BE2C (cell line): ENCODE measurements at places on chromosomes 5 and 9.

- DNase-seq = peak; percentile 50
These were observed 188.1 kb downstream of the RFX3 start for GRCh38 chr9:3337515-3338225.

GRCh38 chr5:9196403-9197227 is 349.3 kb downstream of the SEMA5A start:
- no peak for DNase-seq

GRCh38 chr9:128947527-128948301 is at the start of the genes DOLK and NUP188:
Gene DOLK, minus strand, starts transcription at chr9:128947603. Its CDS starts 300 bp downstream, at chr9:128947303.
Gene NUP188, plus strand, starts transcription at chr9:128947699. Its CDS starts 21 bp downstream, at chr9:128947720.
- peak; percentile 99 for DNase-seq

DNA sequence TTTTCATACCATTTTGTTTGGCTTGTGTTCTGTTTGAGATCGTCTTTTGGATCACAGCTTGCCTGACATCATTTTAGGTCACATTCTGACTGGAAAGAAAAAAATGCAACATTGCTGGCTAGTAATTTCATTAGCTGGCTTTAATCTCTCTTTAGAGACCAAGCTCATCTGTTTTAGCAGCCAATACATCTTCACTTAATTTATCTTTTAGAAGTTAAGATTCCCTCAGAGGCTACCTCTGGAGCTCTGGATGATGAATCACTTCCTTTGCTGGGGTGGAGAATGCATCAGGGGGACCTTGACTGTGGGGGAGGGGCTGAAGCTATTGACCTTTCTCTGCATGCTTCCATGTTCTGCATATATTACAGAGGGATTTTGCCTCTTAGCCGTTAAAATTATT is 181.5 kb upstream of the OTULINL start:
- DNase-seq = peak; percentile 78

- no peak for DNase-seq
These were observed 4.7 kb upstream of the GPR151 start for GRCh38 chr5:146520731-146521130.

- no peak for DNase-seq
These were observed 57.4 kb downstream of the CFAP95 start for GRCh38 chr9:69877852-69878514.

- no peak for DNase-seq
These were observed 31.0 kb upstream of the SLC1A3 start for GRCh38 chr5:36575361-36575781.

- no peak for DNase-seq
These were observed 5.0 kb downstream of the NCBP1 start for GRCh38 chr9:97638666-97639065.

DNA sequence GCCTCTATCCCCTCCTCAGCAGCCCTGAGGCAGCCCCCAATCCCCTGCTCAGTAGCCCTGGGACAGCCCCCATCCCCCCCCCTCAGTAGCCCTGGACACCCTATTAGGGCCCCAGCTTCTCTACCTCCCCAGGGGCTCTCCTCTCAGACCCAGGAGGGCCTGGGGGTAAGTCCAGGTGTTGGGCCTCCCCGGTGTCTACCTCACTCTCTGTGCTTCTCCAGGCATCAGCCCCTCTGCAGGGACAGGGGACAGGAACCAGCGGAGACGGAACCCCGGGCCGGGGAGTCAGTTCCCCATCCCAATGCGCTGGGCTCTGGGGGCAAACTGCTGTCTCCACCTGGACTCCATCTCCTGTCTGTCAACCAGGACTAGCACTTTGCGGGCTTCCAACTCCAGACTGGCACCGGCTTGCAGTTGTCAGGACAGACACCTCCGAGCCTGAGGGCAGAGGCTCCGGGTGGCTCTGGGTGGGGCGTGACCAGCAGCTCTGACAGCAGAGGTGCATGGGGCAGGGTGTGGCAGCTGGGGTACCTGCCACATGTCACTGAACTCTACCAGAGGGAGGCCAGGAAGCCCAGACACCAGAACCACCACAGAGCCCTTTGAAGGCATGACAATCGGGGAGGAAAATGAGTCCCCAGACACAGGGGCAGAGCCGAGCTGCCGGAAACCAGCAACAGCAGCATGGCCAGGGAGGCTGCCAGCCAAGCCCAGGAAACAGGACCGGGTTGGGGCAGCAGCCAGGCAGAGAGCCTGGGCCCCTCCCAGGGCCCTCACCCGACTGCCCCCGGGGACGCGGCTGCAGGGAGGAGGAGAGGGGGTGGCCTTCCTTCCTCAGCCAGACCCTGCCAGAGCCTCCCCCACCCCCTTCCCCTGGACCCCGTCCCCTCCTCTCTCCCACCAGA is 17.7 kb upstream of the UBAC1 start:
- peak; percentile 75 for DNase-seq
